ENCODE measurements at places on chromosomes 6 and 20.

GRCh38 chr20:25470045-25470444 is 62.6 kb downstream of the GINS1 start:
- no peak for DNase-seq

DNA sequence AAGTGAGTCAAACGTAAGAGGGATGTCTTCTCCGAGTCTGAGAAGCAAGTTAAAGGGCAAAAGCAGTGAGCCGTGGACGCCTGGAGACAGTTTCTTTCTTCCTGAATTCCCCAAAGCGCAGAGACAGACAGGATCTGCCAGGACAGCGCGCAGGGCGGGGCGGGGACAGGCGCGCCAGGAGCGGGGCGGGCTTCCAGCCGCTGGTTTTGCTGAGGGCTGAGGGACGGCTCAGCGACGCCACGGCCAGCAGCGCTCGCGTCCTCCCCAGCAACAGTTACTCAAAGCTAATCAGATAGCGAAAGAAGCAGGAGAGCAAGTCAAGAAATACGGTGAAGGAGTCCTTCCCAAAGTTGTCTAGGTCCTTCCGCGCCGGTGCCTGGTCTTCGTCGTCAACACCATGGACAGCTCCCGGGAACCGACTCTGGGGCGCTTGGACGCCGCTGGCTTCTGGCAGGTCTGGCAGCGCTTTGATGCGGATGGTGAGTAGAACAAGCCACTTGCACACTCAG is at the start of gene SCGN:
Gene SCGN, plus strand, starts transcription at position 209 of the 509 bp plus-strand sequence. Its CDS starts 189 bp downstream, at position 398.
- peak; percentile 13 for DNase-seq

GRCh38 chr6:2378891-2379652 is 133.7 kb upstream of the GMDS start:
- peak; percentile 43 for DNase-seq

DNA sequence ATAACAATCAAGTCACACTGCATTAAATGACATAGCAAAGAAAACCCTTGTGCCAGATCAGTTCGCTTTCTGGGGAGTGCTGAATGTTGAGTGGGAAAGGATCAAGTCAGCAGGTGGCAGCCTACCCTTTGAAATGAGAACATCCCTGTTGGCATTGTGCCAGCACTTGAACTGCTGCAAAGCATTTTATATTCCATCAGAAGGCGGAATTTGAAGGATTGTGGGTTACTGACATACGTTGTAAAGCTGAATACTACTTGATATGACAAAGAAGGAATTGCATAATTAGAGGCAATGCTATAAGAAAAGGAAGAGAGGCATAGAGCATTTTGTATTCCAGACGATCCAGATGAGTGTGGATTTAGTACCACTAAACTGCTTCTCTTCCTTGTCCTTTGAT is 26.5 kb downstream of the BCKDHB start:
- DNase-seq: peak; percentile 10

GRCh38 chr6:3509336-3509735 is 52.5 kb upstream of the SLC22A23 start:
- DNase-seq: no peak

DNA sequence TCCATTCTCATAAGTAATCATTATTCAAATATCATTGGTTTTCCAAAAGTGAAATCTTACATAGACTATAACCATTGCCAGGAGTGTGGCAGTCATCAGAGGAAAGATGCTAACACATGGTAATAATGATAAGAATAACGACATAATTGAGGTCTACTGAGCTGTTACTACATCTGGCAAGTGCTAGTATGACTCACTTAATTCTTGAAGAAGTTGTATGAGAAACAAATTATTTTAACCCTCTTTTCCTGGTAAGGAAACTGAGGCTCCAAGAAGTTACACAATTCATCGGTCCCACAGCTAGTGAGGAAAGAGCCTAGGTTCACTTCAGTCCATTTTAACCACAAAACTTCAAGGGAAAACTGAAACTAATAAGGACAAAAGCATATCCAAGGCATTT is 335.6 kb upstream of the BTBD3 start:
- DNase-seq: no peak

DNA sequence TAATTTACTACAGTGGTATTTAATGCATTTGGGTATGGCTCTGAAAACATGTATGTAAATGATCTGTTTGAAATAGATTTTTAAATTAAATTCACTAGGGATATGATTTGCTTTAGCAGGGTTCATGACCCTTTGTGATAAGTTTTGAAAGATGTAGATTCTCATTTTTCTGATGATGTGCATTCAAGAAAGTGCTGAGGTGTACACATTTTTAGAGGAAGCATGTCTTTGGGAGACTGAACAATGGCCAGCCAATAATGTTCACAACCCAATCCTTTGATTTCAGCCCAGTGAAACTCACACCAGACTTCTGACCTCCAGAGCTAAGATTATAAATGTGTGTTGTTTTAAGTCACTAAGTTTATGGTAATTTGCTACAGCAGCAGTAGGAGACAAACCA is 71.1 kb downstream of the TMEM244 start:
- no peak for DNase-seq
